GM13976 (cell line): ENCODE measurements at places on chromosomes 7 and 10.

DNA sequence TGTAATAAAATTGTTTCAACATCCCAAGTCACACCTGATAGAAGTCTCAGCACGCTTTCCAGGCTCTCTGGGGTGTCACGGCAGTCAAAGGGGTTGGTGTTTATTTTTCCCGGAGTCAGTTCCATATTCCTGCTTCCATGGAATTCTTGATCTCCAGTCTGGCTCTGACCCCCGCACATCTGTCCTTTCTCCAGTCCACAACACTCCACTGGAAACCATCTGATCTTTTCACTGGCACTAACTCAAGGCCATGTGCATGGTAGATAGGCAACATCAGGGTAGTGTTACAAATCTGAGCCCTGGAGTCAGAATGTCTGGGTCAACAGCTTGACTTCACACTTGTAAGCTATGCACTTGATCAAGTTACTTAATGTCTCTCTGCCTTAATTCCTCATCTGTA lies 176.2 kb downstream of the WDR11 start:
- no peak for DNase-seq

GRCh38 chr7:154765118-154765517 lies 237.8 kb downstream of the PAXIP1 start:
- DNase-seq, result no peak

GRCh38 chr7:38886265-38886664 lies 22.7 kb downstream of the VPS41 start:
- DNase-seq, result no peak

GRCh38 chr10:99143011-99143410 lies 92.6 kb downstream of the HPSE2 start:
- DNase-seq, result no peak

- no peak for DNase-seq
Observed at GRCh38 chr10:21523557-21524008, 1.9 kb downstream of the SKIDA1 start.

DNA sequence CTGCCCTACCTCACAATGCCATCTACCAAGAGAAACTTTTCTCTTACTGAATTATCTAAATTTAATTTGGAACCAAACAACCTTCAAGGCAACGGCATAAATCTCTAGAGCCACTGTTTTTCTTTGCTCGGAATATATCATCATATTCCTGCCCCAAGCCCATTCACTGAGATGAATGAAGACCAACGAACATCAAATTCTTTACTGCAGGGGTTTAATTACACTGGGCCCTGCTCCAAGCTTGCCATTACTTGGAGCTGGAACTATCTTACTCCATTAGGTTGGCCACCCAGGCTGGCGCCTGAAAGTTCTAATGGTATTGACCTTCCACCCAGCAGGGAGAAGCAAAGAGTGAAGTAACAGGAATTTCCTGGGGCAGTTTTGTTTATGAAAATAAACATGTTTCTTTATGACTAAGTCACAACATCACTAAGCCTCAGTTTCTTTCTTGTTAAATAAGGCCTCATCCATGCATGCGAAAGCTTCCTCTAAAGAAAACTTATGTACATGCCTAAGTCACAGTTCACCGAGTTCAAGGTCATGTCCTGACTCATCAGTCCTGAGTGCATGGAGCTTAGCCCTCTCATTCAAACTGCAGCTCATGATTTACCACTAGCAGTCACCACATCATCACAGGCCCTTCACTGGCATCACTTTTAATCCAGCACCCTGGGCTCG lies 42.1 kb upstream of the ANAPC16 start:
- DNase-seq, result no peak

DNA sequence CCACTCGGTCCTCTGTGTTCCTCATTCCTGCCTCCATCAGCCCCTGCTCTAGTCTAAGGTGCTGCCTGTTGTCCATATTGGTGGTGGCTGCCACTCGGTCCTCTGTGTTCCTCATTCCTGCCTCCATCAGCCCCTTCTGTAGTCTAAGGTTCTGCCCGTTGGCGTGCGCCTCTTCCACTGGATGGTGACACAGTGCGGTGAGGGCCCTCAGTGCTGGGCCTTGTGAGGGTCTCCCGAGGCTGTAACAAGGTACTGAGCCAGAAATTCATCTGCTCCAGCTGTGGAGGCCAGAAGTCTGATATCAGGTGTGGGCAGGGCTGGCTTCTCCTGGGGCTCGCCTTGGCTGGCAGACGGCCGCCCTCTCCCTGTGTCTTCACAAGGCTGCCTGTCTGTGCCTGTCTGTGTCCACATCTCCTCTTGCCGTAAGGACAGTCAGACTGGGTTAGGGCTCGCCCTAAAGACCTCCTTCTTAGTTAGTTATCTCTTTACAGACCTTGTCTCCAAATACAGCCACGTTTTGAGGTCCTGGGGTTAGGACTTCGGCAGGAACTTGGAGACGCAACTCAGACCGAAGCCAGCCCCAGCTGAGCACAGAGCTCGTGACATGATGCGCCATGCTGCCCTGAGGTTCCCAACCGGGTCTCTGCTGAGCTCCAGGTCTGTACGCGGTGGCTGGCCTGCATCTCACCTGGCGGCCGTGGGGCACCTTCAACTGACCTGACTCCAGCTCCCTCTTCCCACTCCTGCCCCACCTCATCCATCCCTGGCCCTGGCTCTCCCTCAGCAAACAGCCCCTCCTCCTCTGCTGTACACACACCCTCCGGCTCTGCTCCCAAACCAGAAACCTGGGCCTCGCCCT lies 181.4 kb upstream of the SHH start:
- DNase-seq, result no peak

DNA sequence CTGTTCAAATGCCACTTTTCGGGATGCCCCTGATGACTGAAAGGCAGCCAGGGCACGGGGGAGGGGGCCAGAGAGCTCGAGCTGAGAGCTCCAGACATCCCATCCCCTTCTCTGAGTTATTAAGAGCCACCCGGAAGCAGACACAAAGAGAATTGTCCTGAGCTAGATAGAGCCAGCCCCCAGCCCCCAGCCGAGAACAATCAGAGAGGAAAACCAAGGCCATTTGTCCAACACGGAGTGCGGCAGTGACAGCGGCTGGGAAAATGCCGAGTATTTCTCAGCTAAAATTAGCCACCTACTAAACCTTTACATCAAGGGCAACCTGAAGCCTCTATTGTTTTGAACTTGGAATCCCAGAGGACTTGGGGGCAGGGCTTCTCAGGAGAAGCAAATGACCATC lies 51.0 kb downstream of the UNC5B start:
- DNase-seq, result no peak

- no peak for DNase-seq
Observed at GRCh38 chr10:133015816-133016462, 71.8 kb upstream of the ADGRA1 start.

DNA sequence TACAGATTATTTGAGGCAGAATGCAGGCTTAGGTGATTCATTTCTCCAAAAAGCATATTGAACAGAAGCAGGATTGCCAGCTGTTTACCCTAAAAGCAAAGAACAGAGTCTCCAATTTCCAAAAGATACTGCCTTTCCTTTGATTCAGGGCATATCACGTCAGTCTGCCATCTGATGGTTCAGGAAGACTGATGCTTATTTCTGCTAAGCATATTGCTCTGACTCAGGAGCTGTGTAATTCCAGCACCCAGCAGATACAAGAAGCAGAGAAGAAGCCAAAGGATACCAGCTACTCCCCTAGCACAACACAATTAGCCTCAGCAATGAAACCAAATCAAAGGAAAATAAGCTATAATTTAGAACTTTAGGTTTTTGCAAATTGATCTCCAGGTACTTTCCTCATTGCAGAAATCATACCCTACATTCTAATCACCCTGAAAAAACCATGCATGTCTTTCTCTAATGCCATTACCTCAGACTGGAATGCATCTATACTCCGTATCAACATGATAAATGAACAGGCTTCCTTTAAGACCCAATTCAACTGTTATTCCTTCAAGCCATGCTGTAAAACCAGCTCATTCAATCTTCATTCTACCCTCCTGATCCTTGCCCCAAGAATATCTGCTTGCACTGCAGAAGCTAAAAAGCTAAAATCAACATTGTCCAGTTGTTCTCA lies 55.1 kb downstream of the ABI1 start:
- no peak for DNase-seq

DNA sequence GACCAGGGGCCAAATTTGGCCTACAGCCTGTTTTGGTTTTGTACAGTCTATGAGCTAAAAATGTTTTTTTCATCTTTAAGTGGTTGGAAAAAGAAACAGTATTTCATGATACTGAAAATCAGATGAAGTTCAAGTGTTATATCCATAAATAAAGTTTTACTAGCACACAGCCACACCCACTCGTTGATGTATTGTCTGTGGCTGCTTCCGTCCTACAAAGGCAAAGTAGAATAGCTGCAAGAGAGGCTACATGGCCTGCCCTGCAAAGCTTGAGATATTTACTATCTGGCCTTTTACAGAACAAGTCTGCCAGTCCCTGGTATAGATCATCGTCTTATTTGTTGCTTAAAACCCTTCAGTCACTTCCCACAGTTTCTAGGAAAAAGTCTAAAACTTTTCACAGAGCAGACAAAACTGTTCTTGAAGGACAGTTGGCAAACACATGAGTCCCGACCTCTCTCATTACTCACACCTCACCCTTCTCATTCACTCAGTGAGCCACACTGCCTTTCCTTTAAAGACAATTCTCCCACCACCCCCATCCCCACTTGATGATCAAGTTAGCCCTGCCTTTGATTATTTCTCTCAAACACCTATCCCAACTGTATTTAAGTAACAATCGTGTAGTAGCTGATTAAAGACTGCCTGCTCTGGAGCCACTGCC lies 9.9 kb downstream of the RHEB start:
- DNase-seq, result no peak

DNA sequence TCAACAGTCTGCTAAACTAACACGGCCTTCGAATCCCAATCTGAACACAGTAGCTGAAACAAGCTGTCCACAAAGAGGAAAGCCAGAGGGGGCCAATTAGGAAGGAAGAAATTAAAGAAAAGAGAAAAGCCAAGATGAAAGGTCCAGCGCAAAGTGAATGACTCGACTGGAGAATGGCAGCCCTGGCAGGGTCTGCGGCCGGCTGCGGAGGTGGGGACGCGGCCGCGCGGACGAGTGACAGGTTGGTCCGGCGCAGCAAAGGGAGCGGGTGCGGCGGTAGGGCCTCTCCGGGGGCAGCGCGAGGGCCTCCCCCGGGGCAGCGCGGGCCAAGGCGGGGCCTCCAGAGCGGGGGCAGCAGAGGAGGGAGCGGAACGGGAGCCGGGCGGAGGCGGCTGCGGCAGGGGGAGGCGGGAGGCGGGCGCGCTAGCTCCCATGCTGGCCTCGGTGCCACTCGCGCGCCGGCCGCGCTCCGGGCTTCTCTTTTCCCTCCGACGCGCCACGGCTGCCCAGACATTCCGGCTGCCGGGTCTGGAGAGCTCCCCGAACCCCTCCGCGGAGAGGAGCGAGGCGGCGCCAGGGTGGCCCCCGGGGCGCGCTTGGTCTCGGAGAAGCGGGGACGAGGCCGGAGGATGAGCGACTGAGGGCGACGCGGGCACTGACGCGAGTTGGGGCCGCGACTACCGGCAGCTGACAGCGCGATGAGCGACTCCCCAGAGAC lies at the start of gene VWC2:
TSS of gene VWC2 (plus strand) at position 421 of the 718 bp plus-strand sequence. CDS start 1,798 bp downstream, outside the sequence.
- DNase-seq, result peak; percentile 44
